Activated CD4-positive, alpha-beta T cell treated with anti-CD3 and anti-CD28 coated beads, Interleukin-2, amount 10 ng/mL, durations not matched to agents 24 days and 14 days (primary cell): ENCODE measurements at places on chromosomes 7 and 10.

DNA sequence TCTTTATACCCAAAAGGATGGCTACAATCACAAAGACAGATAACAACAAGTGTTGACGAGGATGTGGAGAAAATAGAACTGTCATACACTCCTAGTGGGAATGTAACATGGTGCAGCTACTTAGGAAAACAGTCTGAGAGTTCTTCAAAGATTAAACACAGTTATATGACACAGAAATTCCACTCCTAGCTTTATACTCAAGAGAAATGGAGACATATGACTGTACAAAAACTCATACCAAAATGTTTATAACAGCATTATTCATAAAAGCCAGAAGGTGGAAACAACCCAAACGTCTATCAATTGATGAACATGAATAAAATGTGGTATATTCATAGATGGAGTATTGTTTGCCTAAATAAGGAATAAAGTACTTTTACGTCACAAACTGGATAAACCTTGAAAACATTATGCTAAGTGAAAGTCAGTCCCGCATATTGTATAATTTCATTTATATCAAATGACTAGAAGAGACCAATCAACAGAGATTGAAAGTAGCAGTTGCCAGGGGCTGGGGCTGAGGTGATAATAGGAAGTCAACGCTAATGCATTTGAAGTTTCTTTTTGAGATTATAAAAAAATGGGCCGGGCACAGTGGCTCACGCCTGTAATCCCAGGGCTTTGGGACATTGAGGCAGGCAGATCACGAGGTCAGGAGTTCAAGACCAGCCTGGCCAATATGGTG is 61.6 kb upstream of the SRPK2 start:
- no peak for DNase-seq

GRCh38 chr7:117565226-117565625 is 85.4 kb downstream of the CFTR start:
- no peak for DNase-seq

DNA sequence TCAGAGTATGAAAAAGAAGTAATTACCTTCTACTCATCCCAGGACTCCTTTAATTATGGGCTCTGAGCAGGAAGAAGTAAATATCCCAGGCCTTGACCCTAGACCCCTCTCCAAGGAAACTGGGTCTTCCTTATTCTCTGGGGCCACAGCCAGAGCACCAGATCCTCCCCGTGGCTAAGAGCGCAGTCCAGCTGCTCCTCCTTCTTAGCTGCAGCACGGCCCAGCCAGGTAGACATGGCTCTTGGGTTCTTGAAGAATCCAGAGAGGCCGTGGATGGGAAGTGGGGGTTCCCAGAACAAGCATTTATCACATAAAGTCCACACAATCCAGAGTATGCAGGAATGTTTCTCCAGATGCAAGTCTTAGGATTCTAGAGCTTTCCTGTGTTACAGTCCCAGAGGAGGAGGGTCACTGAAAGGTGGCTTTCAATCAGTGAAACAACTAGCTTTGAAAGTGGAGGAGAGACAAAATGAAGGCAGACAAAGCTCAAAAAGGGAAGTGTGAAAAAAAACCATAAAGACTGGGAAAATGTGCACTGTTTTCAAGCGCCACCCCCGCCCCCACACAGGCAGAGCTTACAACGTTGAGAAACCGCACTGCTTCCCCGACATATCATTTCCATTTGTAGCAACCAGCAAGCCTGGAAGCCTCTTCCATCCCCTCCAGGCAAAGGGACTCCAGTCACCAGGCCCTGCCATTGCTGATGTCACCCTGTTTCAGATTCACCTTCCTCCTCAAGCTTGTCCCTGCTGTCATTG is 396.5 kb upstream of the MKI67 start:
- DNase-seq = no peak

- DNase-seq = peak; percentile 67
Measured at GRCh38 chr10:85548034-85548433, 818.6 kb downstream of the GRID1 start.

GRCh38 chr7:6407434-6407833 is 40.3 kb downstream of the DAGLB start:
- no peak for DNase-seq

GRCh38 chr7:23471106-23471859 is 992 bp upstream of the IGF2BP3 start:
- peak; percentile 89 for DNase-seq

- DNase-seq = no peak
Measured at GRCh38 chr7:71470326-71470725, 338.4 kb downstream of the GALNT17 start.

GRCh38 chr7:5692112-5692844 is 89.2 kb downstream of the RNF216 start:
- DNase-seq = no peak

DNA sequence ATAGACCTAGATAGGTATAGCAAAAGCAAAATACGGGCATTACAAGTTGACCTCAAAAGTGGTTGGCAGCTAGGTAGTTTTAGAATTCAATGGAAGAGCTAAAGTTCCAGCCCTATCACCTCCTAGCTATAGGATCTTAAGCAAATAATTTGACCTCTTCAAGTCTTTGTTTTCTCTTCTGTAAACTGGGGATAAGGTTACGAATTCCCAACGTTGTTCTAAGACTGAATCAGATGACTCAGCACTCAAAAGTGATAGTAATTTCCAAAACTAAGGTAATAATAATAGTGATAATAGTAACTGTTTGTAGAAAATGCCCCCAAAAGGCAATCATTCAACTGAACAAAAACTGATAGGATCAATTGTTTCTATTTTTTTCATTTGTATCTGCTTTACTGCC is 445.2 kb downstream of the KCNMA1 start:
- no peak for DNase-seq
